ENCODE measurements at places on chromosomes 11 and 22. TPM values are rescaled to one million over a fixed set of nuclear protein-coding genes. Genes with fewer than 3 reads are reported as not detected.
A peak's percentile ranks its signal among the peaks of the same experiment; 100 is the strongest.

HMGXB4 gene
- total RNA-seq: 43.4 TPM

KRTAP5-1 gene
- not detected for total RNA-seq

PGM2L1 gene
- 10.1 TPM for total RNA-seq

OR5D16 gene
- total RNA-seq: not detected

OR52K1 gene
- total RNA-seq: not detected

IGLL5 gene
- total RNA-seq: 104 TPM

ZNF215 gene
- total RNA-seq: 10.6 TPM

INTS4 gene
- 30.7 TPM for total RNA-seq

APOBEC3H gene
- 0.41 TPM for total RNA-seq

DNA sequence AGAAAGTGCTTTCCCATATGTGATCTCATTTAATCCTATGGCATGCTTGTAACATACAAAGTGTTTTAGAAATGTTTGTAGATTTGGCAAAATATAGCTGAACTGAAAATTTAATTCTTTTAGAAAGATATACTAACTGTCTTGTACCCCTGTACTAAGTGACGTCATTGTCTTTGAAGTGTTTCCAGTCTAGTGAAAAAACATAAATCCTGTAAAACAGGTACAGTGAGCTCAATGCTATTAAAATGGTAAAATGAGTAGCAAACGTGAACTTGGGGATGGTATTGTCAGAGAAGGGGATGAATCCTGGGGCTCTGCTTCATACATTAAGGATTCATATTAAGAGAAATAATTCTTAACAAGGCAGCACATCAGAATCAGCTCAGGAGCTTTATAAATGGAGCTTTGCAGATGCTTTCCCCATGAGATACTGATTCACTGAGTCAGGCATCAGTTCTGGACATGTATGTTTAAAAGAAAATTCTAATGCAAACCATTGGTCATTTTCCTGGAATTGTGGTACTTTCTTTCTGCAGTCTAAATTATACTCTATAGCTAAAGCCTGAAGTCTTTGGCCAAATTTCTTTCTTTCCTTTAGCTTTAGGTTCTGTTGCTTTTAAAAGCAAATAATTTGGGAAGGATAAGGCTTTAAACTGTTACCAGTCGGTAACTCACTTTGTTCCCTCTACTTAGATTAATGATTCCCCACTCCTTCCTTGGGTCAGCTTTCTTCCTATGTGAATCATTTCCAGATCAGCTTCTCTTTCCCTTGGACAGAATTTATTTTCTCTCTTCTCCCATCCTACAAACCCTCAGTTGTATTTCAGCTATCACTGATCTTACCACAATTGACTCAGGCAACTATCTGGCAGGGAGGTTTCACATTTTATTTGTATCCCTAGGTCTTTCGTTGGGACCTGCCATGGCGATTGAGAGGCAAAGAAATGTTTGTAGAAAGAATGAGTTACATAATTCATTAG, 57.5 kb upstream of the DDI1 start:
- DNase-seq: no peak

- DNase-seq: peak; percentile 80
These were observed 29.2 kb downstream of the CPT1A start for GRCh38 chr11:68812526-68812925.

DNA sequence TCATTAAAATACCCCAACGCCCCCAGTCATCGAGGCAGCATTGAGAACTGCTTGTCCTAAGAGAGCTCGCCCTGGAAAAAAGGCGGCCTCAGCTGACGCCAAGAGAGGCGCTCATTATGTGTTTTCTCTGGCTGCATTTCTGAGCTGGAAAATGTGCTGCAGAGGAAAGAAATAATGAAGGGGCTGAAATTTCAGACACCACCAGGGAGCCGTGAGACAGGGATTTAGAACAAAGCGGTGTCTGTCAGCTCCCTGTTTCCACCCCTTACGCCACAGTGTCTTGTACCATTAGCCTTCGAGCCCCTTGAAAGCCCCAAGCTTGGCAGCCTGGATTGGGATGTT, 14.4 kb downstream of the USH1C start:
- no peak for DNase-seq

GRCh38 chr22:31647523-31648320, 14.3 kb downstream of the PISD start:
- no peak for DNase-seq

DNA sequence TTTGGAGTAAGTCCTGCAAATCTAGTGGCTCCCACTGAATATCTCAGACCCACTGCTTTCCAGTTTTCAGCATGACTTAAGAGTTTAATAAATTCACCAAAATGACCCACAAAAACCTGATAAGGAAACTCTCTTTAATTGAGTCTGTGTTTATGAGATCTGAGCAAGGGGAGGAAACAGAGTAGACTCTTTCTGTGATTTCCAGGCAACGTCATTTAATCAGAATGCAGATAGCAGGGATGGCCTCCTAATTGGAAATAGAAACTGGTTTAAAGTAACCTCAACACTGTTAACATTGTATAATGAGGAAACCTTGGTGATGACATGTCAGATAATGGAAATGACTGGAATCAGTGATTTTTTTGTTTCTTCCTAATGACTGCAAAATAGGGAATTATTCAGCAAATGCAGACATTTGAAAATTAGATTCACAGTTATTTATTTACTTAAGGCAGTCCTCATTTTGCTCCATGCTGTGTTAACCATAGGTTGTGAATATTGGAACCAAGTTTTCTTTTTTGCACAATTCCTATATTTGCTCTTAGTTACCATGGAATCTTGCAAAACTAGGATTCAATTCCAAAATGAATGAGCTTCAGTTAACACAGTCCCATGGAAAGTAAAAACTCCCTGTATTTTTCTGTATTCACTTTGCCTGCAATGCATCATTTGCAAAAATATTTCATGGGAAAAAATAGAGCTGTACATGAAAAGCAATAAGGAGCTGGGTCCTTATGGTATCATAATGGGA, 1324.5 kb downstream of the LRRC4C start:
- no peak for DNase-seq

DNA sequence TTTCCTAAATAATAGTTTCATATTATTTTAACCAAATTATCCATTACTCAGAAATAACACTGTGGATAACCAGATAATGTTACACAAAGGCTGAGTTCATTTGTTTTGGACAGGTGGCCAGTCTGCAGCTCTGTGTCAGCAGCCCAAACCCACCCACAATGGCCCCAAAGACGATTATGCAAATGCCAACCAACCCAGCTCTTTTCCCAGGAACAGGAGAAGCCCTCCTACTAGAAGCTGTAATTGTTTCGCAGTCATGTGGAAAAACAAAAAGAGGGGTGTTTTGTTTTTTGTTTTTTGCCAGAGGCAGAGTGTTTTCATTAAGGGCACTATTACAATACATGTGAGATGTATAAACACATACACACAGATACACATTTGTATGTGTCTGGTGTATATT, 102.1 kb downstream of the FCHSD2 start:
- DNase-seq: no peak

GRCh38 chr11:75496305-75496752, 29.4 kb downstream of the GDPD5 start:
- DNase-seq: no peak

GRCh38 chr11:16678466-16679116, 59.9 kb upstream of the C11orf58 start:
- no peak for DNase-seq
